ENCODE measurements at places on chromosomes 3 and 15.

DNA sequence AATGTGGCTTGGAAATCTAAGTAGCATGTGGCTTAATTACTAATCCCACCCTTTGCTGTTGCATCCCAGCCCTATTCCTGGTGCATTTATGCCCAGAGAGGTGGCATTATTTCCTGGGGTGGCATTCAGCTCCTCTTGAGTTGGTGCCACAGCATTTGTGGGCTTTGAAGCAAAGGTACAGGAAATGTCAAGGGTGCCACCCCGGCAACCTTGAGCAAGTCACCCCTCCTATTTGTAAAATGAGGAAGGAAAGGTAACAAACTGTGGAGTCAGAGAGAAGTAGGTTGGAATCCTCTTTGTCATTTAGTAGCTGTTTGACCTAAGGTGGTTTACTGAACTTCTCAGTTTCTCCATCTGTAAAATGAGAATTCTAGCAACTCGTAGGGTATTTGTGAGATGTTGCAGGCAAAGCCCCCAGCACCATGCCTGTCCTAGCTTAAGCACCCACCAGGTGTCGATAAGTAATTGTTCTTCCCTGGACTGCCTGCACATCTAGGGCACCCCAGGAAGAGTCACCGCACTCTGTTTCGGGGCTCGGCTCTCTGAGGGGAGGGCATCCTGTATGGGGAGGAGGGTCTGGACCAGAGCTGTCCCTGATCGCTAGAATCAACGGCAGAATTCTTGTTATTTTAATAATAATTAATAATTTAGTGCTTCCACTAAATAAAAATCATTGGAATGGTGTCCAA, 17.1 kb downstream of the ISG20 start:
- DNase-seq = no peak

- DNase-seq = no peak
These were observed 82.6 kb upstream of the MYZAP start for GRCh38 chr15:57509126-57509525.

DNA sequence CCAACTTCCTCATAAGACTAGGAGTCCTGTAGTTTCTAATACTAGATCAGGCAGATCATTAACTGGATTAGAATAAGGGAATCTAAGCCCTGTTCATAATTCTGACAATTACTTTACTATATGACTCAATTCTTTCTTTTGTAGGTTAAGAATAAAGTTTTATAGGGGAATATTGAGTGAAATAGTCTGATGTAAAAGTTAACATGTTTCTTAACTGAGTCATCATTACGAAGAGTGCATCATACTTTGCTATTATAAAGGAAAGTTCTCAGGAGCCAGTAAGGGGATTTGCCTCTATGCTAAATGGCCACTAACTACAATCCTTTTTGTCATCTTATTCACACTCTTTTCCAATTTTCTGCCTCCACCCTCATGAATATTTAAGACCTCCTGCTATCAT, 63.1 kb downstream of the POLQ start:
- no peak for DNase-seq

DNA sequence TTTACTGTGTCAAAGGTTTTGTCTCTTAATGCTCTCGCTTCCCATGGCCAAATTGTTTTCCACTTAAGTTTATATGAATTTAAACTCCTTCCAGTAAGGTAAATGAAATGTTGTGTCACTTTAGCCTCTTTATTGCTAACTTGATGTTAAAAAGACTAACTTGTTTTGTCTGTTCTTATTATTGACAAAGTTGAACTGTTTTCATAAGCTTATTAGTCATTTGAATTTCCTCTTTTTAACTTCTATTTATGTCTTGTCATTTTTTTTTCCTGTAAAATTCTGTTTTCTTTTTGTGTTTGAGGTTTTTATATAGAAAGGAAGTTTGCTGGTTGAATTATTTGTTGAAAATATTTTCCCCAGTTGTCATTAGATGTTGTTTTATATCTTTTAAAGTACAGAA, 25.8 kb downstream of the FAM98B start:
- no peak for DNase-seq

DNA sequence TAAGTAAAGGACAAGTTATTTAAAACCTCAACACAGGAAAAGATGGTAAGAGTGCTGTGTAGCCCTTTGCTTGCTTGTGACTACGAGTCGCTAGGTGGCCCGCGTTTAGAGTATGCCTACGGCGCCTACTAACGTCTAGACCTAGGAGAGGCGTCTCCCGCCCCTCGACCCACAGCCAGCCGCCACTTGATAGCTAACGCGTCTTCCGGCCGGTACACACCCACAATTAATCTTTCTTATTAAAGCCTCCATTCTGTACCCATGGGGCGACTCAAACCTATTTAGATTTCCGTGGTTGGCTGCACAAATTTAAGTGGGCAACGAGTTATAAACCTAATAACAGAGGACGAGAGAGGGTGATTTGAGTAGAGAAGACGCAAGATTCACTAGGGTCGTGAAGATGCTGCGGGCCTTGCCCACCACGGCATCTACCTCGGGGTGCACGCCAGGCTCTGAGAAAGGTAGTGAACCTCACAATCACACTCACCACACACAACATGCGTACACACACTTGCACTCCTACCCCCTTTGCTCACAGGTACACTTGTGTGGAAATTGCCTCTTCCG, 12.0 kb downstream of the SOX2 start:
- DNase-seq = no peak

GRCh38 chr3:62183969-62184368, 189.4 kb downstream of the FEZF2 start:
- no peak for DNase-seq

GRCh38 chr15:88014454-88015160, 241.9 kb downstream of the NTRK3 start:
- DNase-seq = no peak

DNA sequence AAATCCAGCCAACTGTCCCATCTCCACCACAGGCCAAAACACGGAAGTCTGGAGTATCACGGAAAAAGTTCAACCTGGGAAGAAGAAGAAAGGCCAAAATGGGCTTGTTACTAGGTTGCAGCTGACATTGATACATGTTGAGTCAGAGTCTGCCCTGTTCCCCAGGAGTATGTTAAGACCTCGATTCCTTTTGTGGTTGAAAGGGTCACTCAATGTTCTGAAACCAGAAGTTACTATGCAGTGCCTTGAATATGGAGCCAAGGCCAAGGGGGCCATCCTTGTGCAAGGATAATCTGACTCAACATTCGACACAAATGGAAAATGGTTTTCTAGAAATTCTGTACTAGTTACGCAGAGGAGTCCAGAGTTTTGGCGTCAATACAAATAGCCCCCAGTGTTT, 104.2 kb downstream of the DGKG start:
- DNase-seq = no peak

GRCh38 chr15:79539401-79539800, 107.3 kb downstream of the MINAR1 start:
- DNase-seq = no peak

- no peak for DNase-seq
These were observed 28.0 kb upstream of the TMOD3 start for GRCh38 chr15:51801391-51801835.

GRCh38 chr15:91335702-91336101, 235.6 kb downstream of the SV2B start:
- DNase-seq = no peak

DNA sequence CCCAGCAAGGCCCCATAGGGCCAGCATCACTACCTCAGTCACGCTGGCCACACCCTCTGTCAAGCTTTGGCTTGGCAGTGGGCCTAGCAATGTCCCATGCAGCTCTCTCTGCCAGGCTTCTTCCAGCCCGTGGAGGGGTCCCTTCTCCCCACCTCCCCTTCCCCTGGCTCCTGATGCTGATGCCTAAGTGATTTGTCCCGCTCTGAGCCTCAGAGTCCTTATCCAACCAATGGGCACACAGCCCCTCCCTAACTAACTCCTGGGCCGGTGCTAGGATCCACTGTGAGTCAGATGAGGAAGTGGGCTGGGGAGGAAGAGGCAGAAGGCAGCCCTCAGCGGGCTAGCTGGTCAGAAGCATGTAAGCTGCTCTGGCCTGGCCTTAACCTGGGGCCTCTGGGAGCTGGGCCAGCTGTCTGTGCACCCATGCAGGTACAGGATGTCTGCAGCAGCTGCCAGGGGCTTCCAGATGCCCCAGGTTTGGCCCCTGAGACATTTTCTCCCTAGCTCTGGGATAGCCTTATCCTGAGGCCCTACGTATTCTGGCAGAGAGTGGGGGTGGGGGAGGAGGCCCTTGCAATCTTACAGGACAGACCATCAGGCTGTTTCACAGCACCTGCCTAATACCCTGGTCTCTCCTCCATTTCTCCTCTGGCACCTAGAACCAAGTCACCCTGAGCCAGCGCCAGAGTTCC, 740 bp upstream of the ZBTB47 start:
- DNase-seq = no peak

DNA sequence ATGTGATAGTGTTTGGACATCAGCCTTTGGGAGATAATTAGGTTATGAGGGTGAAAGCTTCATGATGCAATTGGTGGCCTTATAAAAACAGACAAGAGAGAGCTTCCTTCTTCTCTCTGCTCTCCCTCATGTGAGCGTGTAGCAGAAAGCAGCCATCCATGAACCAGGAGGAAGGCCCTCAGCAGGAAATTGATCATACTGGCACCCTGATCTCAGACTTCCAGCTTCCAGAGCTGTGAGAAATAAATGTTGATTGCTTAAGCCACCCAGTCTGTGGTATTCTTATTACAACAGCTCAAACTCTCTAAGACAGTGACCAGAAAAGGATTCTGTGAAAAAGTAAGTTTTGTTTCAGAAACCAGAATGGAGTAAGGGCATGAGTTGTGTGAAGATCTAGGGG, 13.3 kb downstream of the STAC start:
- DNase-seq = no peak

DNA sequence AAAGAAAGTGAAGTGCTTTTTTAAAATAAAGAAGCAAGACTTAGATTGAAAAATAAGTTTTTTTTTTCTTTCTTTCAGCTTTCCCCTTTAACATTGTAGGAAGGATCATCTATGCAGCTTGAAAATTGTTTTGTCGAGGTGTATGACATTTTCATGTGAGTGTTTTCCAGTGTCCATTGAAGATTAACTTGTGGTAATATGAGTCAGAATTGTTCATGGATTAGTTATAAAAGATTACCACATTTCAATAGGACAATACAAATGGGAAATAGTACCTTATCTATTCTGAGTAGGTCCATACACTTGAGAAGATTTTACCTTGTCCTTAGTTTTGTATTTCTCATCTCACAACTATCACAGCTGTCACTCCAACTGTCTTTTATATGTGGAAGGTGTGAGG, 1234.7 kb downstream of the NSUN3 start:
- no peak for DNase-seq

DNA sequence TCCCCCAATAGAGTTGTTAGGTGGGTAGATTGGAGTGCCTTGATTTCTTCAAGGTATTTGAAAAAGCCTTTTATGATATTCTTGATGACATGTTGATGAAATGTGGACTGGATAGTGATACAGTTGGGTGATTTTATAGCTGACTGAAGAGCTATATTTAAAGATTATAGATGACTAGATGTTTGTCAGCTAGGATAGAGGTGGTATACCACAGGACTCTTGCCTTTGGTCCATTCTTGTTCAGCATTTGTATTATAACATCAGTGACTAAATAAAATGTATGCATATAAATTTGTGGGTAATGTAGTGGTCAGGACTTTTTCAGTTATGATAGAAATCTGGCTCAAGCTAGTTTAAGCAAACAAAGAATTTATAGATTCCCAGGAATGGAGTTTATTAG, 143.9 kb downstream of the ZNF609 start:
- DNase-seq = no peak

DNA sequence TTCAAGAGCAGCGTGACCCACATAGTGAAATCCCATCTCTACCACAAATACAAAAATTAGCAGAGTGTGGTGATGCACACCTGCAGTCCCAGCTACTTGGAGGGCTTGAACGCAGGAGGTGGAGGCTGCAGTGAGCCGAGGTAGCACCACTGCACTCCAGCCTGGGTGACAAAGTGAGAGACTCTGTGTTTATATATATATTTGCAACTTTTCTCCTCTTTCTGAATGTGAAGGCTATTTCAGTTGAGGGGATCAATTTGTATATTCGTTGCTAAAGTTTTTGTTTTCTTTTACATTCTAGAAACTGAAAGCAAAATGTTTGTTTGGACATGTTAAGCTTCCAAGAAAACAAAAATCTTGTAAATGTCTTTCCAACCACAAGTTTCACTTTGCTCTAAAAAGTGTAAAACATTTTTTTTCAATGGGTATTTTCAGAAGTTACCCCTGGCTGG, 29.8 kb upstream of the FAM98B start:
- DNase-seq = no peak

DNA sequence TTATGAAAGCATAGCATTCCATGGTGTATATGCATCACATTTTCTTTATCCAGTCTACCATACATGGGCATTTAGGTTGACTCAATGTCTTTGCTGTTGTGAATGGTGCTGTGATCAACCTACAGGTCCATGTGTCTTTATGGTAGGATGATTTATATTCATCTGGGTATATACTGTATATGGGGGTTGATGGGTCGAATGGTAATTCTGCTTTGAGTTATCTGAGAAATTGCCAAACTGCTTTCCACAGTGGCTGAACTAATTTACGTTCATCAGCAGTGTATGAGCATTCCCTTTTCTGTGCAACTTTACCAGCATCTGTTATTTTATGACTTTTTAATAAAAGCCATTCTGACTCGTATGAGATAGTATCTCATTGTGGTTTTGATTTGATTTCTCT, 662.4 kb upstream of the BCHE start:
- no peak for DNase-seq

- no peak for DNase-seq
These were observed 40.9 kb downstream of the TRPM1 start for GRCh38 chr15:31060429-31061140.
